ENCODE measurements at places on chromosomes 7 and 10.

DNA sequence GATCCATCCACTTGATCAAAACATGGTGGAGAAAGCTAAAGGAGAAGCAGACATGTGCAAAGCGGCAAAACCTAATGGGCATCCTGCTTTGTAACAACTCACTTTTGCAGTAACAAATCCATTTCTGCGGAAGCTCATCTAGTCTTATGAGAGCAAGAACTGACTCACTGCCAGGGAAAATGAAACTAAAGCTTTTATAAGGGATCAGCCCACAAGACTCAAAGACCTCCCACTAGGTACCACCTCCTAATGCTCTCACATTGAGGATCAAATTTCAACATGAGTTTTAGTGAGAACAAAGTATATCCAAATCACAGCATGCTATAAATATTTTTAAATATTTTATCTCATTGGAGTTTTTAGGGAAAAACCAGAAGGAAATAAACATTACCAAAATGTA, 120.1 kb upstream of the GNAI1 start:
- no peak for DNase-seq

DNA sequence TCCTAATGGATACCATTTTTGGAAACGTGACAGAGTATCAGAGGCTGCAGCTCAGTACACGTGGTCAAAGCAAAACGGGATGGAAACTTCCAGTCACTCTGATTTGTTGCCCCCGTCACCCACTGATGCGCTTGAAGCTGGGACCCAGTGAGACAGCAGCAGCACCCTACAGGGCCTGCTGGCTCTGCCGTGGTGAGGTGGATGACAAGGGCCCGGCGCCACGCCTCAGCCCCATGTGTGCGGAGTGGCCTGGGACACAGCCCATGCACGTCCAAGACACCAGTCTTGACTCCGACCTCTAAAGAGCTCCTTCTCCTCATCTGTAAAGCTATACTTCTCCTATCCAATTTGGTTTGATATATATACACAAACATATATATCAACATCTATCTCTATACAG, 39.0 kb downstream of the CLEC2L start:
- no peak for DNase-seq

DNA sequence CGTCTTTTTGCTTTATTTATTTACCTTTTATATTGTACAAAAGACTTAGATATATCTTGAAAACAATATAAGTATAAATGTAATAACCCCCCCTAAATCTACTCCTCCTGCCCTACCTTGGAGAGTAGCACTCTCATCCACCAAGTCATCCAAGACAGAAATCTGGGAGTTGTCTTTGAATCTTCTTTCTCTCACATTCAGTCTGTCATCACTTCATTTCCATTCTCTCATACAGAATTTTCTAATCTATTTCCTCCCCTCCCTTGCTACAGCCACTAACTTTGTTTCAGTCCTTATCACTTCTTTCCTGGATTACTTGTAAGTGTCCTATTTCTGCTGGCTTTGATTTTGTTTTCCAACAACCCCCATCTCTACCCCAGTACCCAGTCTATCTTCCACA, 170.6 kb downstream of the SEMA3D start:
- DNase-seq, result no peak

GRCh38 chr7:43692582-43693373, 36.5 kb downstream of the COA1 start:
- no peak for DNase-seq

DNA sequence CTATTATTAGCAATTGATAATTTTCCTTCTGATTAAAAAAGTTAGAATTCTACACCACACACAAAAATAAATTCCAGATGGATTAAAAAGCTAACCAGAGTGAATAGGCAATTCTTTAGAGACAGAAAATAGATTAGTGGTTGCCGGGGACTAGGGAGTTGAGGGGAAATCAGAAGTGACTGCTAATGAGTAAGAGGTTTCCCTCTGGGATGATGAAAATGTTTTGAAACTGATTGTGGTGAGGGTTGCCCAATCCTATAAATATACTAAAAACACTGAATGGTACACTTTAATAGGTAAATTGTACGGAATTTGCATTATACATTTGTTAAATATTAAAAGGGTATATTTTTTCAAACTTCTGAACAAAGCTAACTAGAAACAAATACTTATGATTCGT, 214.9 kb downstream of the GPAM start:
- no peak for DNase-seq

DNA sequence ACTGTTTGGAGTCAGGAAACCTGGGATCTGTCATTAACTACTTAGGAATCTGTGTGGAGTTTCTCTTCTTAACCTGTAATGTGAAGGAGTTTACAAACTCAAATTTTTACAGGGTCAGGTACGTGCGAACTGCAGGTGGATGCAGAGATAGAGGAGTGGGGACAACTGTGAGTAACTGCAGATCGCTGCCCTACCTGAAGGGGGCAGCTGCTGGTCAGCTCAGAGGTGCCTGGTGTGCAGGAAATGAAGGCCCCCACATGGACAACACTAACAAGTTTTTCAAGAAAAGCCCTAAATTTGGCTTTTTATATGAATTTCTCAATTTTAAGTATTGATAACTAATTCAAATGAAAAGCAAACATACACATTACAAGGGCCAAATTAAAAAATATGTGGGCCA, 380.0 kb downstream of the REEP3 start:
- DNase-seq, result no peak

- no peak for DNase-seq
Observed at GRCh38 chr10:132651511-132652029, 114.0 kb downstream of the INPP5A start.

DNA sequence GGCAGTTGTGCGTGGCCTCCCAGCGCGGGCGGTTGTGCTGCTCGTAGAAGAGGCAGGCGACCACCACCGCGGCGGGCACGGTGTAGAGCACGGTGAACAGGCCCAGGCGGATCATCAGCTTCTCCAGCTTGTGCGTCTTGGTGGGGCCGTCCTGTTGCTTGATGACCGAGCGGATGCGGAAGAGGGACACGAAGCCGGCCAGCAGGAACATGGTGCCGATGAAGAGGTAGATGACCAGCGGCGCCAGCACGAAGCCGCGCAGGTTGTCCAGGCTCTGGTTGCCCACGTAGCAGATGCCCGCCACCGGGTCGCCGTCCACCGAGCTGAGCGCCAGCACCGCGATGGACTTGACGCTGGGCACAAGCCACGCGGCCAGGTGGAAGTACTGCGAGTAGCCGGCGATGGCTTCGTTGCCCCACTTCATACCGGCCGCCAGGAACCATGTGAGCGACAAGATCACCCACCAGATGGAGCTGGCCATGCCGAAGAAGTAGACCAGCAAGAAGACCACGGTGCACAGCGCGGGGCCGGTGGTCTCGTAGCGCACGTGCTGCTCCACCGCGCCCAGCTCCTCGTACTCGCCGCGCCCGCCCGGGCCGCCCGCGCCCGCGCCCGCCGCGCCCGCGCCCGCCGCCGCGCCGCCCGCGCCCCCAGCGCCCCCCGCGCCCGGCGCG, 2.2 kb downstream of the FZD8 start:
- no peak for DNase-seq

DNA sequence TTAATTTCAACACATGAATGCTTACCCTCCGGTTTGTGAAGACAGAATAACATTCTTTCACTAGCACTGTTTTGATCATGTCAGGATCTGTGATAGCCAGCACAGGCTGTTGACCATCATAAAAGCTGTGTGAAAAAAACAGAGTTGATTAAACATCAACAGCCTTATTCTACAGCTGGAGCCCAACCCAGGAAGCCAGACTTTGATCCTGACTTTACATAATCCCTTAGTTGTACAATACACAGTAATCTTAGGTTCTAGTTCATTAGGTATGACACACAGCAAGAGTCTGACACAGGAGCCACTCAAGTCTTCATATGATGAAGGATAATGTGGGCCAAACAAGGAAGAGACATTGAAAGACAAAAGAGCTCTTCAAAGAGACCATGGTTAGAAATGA, 11.4 kb downstream of the CYP3A4 start:
- DNase-seq, result no peak

- no peak for DNase-seq
Observed at GRCh38 chr10:31707093-31708039, 221.3 kb downstream of the ARHGAP12 start.

GRCh38 chr7:56079450-56080185, 13.1 kb downstream of the PHKG1 start:
- no peak for DNase-seq

DNA sequence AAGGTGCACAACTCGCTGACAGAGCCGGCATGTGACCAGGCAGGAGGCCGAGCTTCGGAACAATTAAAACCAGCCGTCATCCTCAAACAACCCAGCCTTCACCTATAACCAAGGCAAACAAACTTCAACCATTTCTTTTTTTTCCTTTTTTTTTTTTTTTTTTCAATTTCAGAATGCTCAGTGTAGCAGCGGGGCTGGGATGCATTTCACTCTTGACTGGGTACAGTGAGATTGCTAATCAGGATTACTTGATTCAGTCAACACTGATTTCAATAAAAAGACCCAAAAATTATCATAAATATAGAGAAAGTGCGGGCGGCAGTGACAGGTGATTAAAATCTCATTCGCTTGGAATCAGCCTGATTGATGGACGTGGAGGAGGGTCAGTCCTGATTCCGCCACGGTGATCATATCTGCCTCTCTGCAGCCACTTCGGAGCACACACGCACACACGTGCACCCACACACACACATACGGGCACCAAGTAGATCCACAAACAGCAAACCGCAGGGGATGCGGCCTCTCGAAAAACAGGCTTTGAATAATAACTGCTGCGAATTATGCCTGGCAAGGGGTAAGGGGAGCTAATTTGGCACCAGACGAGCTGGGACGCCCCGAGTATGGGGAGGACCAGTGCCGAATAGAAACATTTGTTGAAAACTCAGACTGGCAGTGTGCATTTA, 31.2 kb downstream of the EBF3 start:
- DNase-seq, result no peak

GRCh38 chr10:86840498-86840897, 84.1 kb downstream of the BMPR1A start:
- DNase-seq, result no peak

- no peak for DNase-seq
Observed at GRCh38 chr10:12777840-12778585, 223.5 kb downstream of the CCDC3 start.

DNA sequence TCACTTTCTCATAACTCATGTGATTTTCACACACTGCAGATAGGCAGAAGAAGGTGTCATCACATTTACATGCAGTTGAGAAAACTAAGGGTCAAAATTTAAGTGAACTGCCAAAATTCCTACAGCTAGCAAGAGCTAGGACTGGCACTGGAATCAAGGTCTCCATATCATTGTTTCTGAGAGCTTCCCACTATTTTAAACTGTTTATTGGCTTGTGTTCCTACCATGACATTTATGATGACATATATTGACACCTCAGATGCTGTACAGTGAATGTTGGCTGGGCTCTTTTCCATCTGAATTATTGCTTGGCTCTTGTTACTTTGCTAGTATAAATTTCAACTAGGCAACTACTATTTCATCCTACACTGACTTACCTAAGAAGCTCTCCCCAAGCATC, 2.0 kb downstream of the THSD7A start:
- DNase-seq, result no peak

DNA sequence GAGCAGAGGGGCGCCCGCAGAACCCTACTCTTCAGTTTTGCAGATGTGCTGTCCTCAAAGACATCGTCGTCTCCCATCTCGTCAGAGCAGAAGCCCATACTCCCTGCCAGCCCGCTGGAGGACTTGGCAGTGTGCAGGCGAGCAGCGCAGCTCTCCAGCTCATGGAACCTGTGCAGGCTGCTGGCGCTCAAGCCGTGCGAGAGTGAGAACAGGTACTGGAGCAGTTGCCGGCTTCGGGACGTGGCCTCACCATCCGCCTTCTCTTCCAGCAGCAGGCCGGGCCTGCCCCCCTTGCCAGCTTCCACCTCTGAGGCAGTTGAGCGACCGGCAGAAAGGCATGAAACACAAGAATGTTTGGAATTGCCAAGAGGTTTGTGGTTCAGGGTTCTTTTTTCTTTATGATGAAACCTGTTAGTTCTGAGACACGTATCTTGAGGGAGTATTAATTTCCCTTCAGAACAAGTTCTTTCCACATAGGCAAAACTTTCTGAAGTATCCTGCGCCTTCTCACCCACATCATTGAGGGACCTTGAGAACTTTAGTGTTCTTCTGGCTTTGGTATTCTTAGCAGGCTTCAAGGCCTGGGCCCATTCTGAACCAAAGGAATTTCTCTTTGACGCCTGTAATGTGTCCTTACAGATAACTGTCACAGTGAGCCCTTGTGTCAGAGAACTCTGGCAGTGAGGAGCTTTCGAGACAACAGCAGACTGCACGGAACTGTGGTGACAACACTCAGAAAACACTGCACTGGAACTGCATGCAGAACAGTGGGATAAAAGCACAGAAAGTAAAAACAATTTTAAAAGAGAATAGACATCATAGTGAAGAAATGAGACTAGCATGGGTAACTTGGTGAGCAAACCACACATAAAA, 89.5 kb downstream of the ALOX5 start:
- DNase-seq, result no peak

GRCh38 chr7:69203871-69204270, 394.4 kb upstream of the AUTS2 start:
- no peak for DNase-seq

DNA sequence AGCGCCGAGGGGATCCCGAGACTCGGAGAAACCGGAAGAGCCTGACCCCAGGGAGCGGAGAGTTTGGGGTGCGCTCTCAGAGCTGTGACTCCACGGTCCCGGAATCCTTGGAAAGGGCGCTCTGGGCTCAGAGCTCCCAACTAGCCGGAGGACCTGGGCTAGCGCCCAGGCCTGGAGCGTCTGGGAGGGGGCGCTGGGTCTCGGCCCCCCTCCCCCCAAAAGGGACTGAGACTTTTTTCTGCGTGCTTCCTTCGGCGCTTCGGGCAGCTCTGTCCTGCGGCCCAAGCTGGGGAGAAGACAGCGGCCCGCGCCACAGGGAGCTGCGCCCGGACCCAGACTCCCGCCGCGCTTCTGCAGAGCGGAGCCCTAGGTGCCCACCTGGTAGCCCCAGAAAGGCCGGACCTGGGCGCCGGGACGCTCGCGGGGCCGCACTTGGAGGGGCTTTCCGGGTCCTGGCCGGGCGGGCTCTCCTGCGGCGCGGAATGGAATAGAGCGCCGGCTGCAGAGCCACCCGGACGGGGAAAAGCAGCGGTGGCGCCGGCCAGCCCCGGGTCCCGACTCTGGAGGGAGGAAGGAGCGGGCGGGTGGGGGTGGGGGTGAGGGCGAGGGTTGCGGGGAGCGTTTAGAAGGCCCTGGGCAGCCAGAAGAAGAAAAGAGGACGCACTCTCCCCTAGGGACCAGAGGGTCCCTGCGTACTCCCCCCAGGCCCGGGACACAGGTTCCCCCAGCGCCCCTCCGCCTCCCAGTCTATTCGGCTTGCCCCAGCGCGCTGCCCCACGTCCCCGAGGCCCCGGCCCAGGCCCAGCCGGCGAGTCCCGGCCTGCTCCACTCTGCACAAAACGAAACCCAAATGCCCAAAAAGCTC, 4.7 kb downstream of the ZNF503 start:
- no peak for DNase-seq

- DNase-seq, result no peak
Observed at GRCh38 chr10:107141524-107142061, 22.9 kb downstream of the SORCS1 start.

DNA sequence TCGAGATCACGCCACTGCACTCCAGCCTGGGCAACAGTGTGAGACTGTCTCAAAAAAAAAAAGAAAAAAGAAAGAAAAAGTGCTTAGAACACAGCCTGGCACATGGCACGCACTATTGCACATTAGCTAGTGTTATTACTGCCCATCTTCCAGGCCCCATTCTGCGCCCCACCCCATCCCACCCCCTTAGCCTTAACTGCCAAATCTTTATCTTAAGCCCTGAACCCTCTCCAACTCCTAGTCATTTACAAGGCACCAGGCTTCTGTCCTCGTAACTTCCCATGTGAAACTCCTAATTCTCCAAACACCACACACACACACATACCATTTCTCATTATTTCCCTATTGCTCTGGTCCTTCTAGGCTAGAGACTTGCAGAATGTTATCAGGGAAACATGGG, 4.8 kb downstream of the FRAT2 start:
- DNase-seq, result no peak

- no peak for DNase-seq
Observed at GRCh38 chr7:73717991-73718405, 1.5 kb downstream of the STX1A start.
